Activated CD4-positive, alpha-beta memory T cell treated with anti-CD3 and anti-CD28 coated beads for 36 hours (primary cell): ENCODE measurements at places on chromosomes 2 and 18.

DNA sequence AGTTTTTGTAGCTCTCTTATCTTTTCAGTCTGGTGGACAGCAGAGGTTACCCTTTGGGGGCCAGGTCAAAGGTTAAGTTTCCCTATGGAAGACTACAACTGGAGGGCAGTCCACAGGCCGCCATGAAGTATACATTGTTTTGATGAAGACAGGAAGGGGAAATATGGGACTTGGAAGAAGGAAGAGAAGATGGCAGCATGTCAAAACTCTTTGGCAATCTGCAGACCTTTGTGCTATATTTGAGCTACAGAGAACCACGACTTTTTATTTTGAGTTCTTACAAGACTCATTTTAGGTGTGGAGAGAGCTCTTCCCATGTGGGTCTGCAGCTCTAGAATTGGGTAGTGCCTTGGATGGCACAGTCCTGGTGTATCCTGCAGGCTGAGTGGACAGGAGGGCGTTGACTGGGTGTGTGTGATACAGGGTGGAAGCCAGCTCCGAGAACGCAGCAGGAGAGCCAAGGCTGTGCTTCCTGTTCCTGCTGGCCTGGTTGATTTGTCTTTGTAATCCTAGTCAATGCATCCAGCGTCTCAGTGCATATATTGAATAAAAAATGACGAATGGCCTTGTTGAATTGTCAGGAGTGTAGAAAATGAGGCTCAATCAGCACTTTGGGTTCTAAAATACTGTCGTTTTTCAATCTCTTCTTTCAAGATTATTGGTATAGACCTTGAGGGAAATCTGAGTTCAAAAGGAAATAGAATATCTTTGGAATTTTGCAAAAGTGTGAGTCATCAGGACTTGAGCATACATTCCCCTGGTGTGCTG is 11.5 kb downstream of the ITGA6 start:
- no peak for DNase-seq

- DNase-seq = no peak
These were observed 5.3 kb upstream of the PLCL1 start for GRCh38 chr2:197799068-197799467.

- DNase-seq = peak; percentile 78
These were observed 40.0 kb downstream of the GKN2 start for GRCh38 chr2:68912732-68913131.

DNA sequence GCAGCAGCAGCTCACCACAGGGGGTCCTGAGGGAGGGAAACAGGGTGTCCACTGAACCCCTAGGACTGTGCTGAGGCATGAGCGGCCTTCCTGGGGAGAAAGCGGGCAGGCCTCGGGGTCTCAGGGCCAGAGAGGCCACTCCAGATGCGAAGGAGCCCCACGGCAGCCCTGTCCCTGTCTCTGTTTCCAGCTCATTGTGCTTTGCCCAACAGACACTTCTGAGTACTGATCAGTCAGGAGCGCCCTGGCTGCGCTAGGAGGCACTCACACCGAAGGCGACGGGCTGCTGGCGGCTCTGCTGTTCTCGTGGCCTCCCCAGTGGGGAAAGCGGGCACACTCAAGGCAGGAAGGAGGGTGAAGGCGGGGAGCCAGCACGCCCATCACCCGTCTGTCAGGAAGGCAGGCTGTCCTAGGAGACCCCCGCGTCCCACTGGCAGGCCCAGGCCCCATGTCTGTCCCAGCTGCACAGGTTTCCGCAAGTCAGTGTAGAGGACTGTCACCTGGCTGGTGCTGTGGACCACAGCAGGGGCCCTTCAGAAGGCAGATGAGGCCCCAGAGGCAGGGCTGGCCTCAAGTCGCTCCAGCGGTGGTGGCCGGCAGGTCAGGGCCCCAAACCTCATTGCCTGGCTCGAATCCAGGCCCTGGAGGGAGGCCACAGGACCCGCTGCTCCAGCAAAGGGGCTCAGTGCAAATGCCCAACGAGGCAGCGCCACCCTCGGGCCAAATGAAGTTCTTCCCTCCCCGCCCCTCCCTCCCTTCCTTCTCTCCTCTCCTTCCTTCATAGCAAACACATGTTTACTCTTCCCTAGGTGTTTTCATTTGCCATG is 6.8 kb downstream of the ESPNL start:
- DNase-seq = peak; percentile 26

DNA sequence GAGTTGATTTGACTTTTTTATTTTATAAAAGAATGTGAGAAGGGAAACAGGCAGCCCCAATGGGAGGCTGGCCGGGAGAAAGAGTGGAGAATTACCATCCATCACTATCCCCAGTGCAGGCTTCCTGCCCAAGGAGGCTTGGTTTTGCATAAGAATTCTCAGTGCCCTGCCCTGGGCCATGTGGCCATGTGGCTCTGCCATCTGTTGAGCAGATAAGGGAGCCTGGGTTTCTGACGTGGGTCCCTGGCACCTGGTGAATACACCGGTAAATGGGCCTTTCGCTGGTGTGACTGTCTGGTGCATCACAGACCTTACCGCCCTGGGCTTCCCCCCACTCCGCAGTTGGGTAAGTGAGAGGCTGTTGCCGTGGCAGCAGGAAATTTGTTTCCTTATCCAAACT is 54.5 kb upstream of the TMEM163 start:
- DNase-seq = no peak

DNA sequence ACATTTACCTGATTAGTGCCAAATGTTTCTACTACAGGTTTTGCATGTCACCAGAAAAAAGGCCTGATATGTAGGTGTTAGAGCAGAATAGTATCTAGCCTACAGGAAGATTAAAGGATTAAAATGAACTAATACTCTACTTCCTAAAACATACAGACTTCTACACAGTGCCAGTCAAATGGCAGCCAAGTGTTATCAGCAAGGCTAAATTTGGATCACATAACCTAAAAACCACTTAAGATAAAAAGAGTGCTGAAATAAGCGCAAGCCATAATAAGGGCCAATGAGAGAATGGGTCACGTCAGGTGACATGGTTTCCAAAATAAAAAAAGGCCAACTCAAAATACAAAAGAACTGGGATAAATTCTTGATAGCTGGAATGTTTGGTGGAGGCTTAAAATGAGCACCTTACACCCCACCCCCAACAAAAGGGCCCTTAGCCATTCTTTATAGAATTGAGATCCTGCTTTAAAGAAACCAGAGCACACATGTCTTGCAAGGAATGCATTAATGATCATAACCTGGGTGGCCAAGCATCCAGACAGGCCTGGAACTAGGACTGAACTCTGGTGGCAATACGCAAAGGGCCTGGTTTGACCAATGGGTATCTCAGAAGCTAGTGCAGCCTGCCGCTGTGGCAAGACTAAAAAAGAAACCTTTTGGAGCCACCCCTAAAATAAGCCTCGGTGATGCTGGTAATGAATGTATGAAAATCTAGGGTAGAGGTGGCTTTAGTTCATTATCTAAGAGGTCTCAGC is 32.4 kb downstream of the IRS1 start:
- no peak for DNase-seq

DNA sequence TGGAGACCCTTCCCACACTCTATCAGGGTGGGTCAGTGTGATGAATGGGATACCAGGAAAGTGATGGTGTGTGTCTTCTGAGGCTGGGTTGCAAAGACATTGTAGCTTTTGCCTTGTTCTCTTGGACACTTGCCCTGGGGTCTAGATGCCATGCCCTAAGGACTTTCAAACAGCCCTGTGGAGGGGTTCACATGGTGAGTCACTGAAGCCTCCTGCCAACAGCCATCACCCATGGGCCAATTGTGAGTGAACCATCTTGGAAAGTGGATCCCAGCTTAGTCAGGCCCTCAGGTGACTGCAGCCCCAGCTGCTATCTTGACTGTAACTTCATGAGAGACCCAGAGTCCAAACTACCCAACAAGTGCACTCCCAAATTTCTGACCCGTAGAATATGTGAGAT is 25.8 kb upstream of the IGFBP5 start:
- DNase-seq = no peak

- DNase-seq = no peak
These were observed 100.1 kb upstream of the TRIB2 start for GRCh38 chr2:12616456-12617156.

DNA sequence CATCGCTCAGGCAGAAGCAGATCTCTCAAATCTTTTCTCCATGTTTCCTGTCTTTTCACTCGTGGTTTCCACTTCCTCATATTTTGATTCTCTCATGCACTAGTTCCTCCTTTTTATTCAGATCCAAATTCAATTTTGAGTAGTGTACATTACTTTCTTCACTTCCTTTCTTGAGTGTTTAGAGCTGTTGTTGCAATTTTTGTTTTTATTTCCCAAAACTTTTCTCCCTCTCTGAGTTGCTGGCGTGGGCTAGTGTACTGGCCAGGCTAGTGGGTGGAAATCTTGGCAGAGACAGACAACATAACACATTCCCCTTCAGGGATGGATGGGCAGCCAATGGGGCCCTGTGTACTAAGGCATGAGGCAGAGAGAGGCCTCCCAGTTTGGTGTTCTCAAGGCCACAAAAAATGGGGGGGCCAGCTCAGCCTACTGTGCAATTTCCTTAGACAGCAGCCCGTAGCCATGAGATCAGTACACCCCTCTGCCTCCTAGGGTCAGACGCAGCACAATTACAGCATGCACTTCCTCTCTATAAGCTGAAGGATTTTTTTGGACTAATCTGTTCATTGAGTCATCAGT is 145.1 kb upstream of the PID1 start:
- no peak for DNase-seq

- no peak for DNase-seq
These were observed 503.8 kb upstream of the NRXN1 start for GRCh38 chr2:51535763-51536162.

GRCh38 chr2:238657132-238658053 is 190.5 kb upstream of the TWIST2 start:
- no peak for DNase-seq

GRCh38 chr2:147275943-147276342 is 568.9 kb upstream of the ACVR2A start:
- DNase-seq = no peak

DNA sequence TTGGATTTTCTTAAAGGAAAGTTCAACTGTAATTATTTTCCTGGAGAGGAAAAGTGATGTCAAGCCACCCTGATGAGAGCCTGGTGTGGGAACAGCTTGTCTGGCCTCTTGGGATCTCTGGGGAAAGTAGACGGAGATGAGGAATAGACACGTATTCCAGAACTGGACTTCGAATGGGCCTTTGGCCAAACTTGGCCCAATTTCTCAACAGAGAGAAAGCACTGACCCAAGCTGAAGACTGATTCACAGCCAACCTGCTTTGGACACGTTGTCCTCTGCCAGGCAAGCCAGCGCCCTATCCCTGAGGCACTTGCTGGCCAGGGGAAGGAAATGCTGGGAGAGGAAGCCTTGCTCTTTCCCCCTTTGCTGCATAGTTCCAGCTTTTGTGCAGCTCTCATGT is 70.8 kb upstream of the CTAGE1 start:
- no peak for DNase-seq

GRCh38 chr2:206084870-206085741 is 868 bp downstream of the INO80D start:
- peak; percentile 54 for DNase-seq

GRCh38 chr2:156145469-156145868 is 187.1 kb downstream of the NR4A2 start:
- no peak for DNase-seq

DNA sequence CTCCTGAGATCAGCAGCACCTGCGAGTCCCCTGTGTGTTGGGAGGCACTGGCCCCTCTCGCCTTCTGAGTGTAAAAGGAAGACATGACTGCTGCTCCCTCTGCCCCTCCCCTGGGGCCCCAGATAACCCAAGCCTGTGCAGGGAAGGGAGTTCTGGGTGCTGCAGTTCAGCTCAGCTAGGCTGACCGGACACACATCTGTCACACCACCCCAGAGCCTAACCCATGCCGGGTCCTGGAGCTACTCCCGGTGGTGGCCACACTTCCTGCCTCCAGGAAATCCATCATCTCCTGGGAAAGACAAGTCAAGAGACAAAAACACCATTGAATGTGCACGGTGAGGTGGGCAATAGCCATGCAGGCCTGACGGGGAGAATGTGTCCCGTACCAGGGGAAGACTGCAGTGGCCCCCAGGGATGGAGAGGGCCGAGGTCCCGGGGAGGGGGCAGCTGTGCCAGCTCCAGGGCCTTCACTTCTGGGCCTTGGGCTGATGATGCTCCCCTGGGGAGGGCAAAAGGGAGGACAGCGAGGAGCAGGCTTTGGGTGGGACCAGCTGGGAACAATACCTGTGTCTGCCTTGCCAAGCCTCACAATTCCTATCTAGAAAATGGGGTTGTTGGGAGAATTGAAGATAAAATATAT is 210.6 kb downstream of the TFCP2L1 start:
- DNase-seq = no peak

DNA sequence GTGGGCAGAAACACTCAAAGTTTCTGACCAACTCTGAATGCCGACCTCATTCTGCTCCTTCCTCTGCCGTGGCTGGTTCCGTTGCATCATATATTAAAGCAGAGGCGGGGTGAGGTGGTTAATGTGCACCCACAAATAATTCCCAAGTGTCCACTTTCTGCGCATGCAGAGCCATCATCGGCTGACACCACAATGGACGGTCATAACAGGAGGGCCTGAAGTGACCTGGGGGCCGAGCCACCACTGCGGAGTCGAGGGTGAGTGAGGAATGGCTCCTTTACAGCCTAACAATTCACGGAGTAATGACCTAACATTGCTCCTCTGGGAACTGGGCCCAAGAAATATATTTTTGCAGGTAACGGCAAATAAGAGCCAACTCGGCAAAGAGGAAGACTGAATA is 32.9 kb upstream of the GLI2 start:
- DNase-seq = no peak

DNA sequence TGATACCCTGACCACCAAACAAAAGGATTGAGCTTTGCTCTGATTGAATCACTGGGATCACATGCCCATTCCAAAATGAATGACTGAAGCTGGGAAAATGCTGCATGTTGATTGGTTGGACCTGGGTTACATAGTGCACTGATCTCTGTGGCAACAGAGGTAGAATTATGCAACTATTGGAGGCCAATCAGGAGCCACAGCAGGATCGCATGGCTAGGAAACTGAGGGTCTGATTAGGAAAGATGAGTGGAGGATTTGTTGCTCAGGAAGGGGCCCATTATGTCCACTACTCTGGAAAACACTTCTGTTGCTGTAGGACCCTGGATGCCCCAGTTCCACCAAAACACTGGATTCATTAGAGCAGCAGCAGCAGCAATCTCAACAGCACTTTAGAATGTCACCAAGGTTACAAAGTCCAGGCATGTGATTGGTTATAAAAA is 25.9 kb upstream of the SGPP2 start:
- no peak for DNase-seq

DNA sequence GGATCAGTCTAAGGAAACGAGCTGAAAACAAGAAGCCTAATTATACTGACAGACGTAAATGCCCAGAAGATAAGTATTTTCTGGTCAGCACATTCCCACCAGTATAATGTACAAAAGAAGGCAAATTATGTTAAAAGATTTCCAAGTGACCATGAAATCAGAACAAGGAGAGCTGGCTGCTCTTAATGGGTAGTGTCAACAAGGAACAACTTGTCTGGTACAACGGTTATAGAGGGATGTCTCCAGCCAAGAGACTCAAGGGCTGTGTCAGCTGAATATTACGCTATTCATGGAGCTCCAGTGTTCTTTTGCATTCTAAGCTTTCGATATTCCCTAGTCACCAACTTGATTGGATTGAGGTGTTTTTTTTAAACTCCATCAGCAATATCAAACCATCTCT is 8.6 kb upstream of the L3MBTL4 start:
- no peak for DNase-seq

- DNase-seq = no peak
These were observed 4.0 kb downstream of the CASP10 start for GRCh38 chr2:201186982-201187381.

GRCh38 chr18:8816220-8816619 is 110.9 kb downstream of the MTCL1 start:
- no peak for DNase-seq
